Amniotic epithelial cell (primary cell): ENCODE measurements at places on chromosomes 4 and X.
A peak's percentile ranks its signal among the peaks of the same experiment; 100 is the strongest.

- DNase-seq = peak; percentile 45
Observed at GRCh38 chrX:45485719-45486118, 285.0 kb upstream of the DIPK2B start.

- DNase-seq = no peak
Observed at GRCh38 chrX:106921637-106922036, 1.4 kb downstream of the CLDN2 start.

DNA sequence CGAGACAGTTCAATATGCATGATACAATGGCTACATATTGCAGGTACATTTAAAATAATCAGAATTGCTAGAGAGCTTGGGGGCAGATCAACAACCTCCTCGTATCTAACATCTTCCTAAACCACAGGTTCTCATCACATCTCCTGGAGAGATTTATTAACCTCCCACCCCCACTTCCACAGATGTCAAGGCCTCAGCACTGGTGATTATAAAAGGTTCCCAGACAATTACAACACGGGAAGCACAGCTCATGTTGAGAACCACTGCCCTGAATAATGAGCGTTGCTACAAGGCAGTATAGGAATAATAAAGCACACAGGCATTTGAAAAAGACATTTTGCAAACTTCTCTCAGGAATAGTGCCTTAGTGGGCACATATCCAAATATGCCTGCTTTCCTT lies 42.8 kb downstream of the ELOVL6 start:
- DNase-seq = peak; percentile 95

DNA sequence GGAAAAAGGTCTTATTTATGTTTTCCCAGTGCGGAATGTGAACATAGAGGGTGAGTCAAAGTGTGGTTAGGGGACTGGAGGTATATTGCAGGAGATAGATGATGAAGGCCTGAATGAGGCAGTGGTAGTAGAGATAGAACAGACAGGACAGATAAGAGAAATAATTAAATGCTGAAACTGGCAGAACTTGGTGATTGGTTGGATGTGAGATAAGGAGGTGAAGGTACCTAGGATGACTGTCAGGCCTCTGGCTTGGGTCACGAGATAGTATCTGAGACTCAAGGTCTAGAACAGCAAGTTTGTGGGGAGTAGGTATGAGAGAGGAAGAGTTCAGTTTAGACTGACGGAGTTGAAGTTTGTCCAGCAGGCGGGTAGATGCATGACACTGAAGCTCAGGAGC lies 3.5 kb downstream of the MND1 start:
- peak; percentile 98 for DNase-seq

DNA sequence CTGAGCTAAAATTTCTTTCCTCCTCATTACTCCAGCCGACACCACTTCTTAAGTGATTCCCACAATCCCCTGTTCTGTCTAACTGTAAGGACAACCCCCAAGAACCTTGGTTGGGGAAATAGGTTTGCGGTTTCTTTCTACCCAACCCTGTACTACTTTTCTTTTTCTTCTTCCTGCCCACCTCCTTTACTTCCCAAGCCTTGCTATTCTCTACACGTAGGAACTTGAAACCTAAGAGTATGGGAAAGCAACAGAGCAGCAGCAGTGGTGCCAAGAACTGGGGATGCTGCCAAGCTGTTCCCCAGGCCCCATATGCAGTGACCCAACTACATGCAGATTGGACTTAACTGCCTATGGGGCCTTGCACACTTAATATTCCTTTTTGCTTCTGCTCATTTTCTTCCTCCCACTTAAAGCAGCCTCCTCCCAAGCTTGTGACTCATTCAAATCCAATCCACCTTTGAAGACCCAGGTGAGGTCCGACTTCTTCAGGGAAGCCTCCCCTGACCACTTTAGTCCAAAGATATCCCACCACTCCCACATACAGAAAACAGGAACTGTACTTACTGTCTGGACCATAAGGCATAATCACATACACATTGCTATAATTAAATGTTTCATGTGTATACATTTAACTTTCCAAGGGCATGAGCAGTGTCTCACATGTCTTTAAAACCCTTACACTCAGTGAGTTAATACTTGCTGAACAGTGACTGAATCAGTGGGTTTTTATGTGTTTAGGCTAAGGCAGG lies 1.7 kb downstream of the FAM120C start:
- DNase-seq = peak; percentile 7

DNA sequence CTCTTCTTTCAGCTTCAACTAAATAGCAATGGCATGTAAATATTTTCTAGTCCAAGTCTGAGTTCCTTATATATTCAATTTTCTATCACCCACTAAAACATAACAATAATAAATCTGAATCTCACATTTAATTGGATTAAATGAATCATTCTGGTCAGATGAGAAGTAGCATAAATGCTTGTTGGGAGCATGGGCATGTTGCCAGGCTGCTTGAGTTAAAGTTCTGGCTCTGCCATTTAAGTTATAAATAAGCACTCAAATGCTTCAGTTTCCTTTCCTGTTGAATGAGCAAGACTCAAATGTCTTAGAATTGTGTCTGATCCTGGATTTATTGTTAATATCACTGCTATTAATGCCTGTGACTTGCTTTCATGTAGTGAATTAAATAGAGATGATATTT lies 496.3 kb downstream of the STPG2 start:
- peak; percentile 1 for DNase-seq

- DNase-seq = peak; percentile 63
Observed at GRCh38 chr4:7021930-7022664, 21.1 kb upstream of the TADA2B start.

DNA sequence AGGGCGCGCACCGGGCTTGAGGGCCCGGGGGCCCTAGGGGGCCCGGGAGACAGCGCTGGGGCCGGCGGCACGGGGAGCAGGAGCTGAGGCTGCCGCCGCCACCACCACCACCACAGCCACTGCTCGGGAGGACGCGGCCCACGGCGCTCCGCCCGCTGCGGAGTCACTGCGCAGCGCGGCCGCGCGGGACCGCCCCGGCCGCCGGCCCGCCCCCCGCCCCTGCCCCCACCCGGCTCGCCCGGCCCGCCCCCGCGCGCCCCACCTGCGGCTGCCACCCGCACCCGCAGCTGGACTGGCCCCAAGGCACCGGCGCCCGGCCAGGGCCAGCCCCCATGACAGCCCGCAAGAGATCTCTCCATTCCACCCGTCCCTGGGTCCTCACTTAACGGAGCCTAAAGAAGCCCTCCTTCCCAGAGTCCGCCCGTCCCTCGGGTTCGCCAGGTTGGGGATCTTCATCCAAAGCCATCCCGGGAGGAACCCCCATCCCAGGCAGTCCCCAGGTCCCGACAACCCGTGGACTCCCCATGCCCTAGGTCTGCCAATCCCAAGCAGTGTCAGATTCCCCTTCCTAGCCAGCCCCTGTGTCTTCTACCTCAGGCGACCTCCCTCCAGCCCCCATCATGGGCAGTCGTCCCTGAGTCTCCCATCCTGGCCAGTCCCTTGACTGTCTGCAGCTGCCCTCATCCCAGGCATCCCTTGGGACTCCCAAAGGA lies 40.0 kb upstream of the IQSEC2 start:
- no peak for DNase-seq

GRCh38 chr4:7658341-7659204 lies 223.8 kb upstream of the PSAPL1 start:
- no peak for DNase-seq

DNA sequence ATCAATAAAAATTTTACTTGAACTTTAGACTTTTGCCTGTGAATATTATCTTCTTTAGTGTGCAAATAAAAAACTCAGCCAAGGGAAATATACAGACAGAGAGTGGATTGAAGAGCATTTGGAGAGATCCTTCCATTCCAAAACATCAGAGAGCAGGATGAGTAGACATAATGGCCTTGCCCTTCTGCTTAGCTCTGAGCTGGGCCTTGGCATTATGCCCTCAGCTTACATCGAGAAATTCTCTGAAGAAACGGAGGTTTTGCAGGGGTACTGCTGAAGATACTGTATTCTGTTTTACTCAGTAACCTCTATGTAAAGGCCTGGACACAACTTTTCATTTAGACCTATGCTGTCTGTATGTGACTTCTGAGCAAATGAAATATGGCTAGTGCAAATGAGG lies 317.4 kb downstream of the STIM2 start:
- no peak for DNase-seq

DNA sequence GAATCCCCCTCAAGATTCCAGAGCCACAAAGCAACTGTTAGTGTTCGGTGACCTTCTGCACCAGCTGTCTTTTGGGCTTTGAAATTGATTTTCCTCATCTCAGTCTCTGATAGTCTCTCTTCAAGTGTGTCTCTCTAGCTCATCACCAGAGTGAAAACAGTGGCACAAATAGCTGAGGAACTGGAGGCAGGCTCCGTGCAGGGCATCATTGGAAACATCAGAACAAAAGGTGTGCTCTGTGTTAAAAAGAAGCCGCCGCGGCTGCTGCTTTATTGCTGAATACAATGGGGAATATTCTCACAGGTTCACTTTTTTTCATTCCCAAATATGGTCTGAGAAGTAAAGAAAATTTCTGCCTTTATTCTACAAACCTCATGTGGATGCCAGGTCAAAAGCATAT lies 297.5 kb downstream of the DCTD start:
- no peak for DNase-seq

DNA sequence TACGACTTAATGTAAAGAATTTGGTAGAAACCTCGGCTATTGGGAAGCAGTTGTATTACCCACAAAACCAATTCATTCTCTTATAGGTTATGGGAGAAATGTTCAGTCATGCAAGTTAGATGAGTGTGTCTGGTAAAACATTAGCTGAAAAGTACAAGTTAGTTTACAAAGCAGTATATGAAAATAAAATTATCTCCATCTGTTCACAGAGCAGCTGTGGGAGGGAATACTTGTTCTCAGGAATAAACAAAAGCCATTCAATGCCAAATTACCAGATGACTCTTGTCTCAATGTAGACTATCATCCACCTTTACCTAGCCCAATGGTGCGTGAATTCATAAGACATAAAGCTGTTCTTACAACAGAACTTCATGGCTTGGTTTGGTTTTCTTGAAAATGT lies 28.6 kb downstream of the STAP1 start:
- no peak for DNase-seq

GRCh38 chr4:89715631-89716030 lies 121.3 kb downstream of the SNCA start:
- DNase-seq = no peak

DNA sequence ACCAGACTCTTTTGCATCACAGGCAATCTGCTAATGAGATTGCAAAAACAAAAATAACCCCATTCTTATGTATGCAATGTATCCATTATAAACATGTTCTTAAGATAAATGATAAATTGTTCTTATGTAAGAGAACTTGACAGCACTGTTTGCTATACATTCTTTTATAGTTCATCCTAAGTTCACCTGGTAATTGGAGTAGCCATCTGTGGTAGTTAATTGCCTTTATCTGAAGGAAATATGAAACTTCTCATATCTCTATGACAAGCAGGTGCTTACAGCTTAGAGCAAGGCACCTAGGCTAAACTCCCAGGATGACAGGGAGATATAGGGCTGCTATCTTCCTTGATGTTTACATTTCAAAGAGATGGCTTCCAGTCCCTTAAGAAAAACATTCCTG lies 21.3 kb upstream of the CLCN5 start:
- DNase-seq = no peak

GRCh38 chr4:67700116-67700737 lies 728 bp downstream of the UBA6 start:
- no peak for DNase-seq

- no peak for DNase-seq
Observed at GRCh38 chr4:23036503-23036902, 343.8 kb downstream of the GBA3 start.

- no peak for DNase-seq
Observed at GRCh38 chrX:24221872-24222271, 72.3 kb downstream of the ZFX start.

- DNase-seq = no peak
Observed at GRCh38 chrX:49059201-49059600, 402 bp downstream of the CCDC120 start.

DNA sequence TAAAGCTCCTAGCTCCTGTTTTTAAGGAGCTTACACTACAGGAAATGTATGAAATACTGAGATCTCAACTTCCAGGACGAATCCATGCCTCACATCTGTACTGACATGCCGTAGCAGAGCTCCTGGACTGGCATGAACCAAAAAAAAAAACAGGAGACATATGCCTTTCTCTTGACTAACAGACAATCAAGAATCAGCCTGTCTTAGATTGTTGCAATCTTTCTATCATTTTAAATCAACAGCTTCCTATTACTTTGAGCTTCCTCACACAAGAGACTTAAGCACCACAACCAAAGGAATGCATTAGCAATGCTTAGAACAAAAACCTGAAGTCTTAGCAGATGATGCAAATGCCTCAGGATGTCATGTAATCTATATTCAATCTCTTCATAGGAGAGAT lies 34.7 kb upstream of the AREG start:
- peak; percentile 71 for DNase-seq

DNA sequence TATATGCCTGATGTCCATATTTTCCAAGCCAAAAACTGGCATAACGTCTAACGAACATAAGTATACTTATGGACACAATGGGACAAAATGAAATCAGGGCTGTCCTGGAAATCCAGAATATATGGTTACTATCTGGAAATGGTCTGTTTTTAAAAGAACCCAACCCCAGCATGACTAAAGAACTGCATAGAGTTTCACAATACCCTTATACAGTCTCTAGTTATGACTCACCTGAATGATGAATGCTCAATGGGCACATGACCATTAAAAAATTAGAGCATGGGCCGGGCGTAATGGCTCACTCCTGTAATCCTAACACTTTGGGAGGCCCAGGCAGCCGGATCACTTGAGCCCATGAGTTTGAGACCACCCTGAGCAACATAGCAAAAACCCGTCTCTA lies 31.8 kb downstream of the AMMECR1 start:
- peak; percentile 86 for DNase-seq

- DNase-seq = peak; percentile 83
Observed at GRCh38 chrX:15946783-15947580, 92.4 kb upstream of the AP1S2 start.

- peak; percentile 14 for DNase-seq
Observed at GRCh38 chr4:11704186-11704830, 275.6 kb upstream of the HS3ST1 start.

- peak; percentile 92 for DNase-seq
Observed at GRCh38 chr4:74181219-74181618, 23.3 kb downstream of the MTHFD2L start.

GRCh38 chr4:125131891-125132680 lies 182.7 kb upstream of the FAT4 start:
- no peak for DNase-seq

DNA sequence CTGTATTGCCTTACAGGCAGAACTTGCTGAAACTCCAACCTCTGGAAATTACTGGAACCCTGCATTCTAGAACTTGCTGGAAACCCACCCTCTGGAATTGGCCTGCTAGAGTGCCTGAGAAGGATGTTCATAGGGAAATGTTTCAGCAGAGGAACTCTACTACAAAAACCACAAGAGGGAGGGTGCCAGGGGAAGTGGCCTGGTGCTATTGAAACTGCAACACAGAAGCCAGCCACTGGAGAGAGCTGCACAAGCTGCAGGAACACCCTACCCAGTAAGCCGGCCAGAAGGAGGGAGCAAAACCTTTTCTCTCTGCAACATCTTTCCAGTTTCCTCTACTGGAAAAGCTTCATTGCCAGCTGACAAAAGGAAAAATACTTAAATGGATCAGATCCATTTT lies 2.5 kb upstream of the BRWD3 start:
- peak; percentile 48 for DNase-seq

DNA sequence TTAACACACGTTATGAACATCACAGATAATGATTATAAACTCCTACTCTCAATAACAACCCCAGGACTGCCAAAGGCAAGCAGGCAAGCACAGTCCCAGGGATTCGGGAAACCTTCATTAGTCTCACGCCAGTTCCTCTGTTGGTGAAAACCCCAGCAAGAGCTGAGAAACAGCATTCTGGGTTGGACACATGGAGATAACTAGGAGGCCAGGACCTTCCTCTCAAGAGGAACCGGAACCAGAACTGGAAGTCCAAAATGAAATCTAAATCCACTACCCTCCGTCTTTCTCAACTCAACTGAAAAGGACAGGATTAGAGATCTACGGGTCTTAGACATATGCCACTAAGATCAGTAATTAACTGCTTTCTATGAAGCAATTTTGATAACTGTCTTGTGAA lies 3.8 kb downstream of the VEGFC start:
- no peak for DNase-seq
